ENCODE measurements at places on chromosomes 5 and 9.

- no peak for DNase-seq
Observed at GRCh38 chr9:134040781-134041648, 15.7 kb downstream of the BRD3OS start.

- DNase-seq, result no peak
Observed at GRCh38 chr5:159663986-159664385, 252.3 kb upstream of the ADRA1B start.

DNA sequence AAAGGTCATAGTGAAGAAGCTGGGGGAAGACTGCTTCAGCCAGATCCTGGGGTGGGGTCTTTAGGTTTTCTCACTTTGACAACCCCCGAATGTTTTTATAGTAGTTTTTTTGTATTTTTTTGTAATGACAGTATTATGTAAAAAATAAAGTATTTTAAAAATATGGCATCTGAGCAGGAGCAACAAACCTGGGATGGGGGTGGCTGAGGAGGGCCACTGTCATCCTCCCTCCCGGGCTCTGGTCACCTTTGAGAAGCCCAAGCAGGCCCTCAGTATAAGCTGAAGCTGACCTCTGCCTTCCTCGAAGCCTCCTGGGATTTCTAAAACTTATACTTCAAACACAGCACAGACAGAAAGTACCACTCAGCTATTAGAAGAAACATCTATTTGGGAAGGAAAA, 8.7 kb downstream of the DNAJB5 start:
- DNase-seq, result no peak

GRCh38 chr9:130940693-130941576, 1.9 kb upstream of the FIBCD1 start:
- peak; percentile 34 for DNase-seq

GRCh38 chr5:179267071-179267670, 78.1 kb downstream of the ADAMTS2 start:
- DNase-seq, result no peak

- no peak for DNase-seq
Observed at GRCh38 chr9:73541923-73542322, 390.3 kb downstream of the ANXA1 start.

GRCh38 chr5:8884029-8884428, 661.8 kb downstream of the SEMA5A start:
- no peak for DNase-seq

GRCh38 chr5:14946815-14947620, 75.4 kb upstream of the ANKH start:
- no peak for DNase-seq

DNA sequence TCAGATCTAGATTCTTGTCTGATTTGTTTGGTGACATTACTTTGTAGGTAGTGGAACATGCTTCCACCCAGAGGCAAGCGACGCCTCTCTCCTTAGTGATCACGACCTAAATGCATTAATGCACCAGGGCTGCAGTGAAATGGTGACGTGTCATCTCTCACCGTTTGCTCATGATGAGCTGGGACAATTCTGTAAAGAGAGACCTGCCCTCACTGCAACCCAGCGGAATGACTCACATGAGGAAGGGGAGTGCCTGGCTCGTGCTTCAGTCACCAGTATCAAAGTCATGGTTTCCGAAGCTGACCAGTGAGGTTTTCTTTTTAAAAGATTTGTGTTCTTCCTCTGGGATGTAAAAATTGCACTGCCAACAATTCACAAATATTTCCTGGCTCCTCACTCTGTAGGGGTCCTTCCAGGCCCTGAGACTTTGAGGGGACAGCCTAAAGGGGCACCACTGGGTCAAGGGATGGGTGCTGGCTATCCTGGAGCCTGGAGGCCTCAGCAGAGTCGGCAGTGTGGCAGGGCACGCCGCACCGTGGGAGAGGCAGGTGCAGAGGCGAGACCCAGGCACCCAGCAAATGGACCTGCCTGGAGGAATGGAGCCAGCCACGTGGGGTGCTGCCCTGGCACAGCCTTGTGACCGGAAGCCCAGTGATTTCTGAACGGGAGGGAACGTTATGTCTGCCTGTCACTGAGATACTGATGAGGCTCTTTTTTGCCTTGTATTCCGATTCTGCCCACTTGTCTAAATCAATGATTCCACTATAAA, 17.3 kb downstream of the QSOX2 start:
- DNase-seq, result no peak

DNA sequence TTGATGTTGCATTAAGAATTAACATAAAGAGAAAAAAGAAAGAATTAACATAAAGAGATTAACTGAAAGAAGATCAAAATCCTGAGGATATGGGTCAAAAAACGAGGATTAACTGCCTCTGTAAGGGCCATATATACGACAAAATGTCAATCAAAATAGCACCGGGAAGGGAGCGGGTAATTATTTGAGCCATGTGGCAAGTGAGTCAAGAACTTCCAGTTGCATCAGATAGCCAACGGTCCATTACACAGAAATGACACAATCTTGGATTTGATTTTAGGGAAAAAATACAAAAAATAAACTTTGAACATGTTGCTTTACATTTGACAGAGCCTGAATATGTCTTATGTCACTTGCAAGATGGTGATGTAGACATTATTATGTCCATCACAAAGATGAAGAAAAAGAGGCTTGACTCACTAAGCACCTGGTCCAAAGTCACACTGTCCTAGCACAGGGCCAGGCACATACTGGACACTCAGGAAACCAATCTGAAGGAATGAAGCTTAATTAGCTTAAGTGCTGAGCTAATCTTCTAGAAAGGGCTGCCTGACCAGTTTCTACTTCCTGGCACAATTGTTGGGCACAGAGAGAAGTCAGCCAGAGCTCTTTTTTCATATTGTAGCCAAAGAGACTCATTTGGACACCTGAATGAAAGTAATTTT, 273.2 kb upstream of the PAPPA start:
- DNase-seq, result no peak

GRCh38 chr5:32754284-32754683, 43.2 kb downstream of the NPR3 start:
- no peak for DNase-seq

DNA sequence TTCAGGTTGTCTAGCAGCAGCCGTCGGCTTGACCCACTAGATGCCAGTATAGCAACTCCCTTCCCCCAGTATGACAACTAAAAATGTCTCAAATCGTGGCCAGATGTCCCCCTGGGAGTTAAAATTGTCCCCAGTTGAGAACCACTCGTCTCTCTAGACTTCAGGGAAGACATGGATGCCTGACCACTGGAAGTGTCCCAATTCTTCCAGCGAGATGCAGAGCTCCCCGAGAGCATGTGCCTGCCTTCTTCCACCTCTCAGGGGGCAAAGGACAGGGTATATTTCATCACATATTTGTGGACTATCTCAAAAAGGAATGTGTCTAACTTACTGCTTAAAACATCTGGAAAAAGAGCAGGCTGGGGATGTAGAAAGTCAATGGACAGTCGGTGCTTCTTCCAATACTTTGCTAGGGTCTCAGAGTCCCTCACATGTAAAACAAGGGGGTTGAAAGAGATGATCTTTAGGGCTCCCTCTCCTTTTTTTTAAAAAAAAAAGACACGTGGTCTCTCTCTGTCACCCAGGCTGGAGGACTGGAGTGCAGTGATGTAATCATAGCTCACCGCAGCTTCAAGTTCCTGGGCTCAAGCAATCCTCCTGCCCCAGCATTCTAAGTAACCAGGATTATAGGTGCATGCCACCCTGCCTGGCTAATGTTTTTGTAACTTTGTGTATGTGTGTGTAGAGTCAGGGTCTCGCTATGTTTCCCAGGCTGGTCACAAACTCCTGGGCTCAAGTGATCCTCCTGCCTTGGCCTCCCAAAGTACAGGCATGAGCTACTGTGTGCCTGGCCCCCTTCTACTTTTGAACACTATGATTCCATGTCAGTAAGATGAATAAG, 190.6 kb downstream of the DAB2IP start:
- no peak for DNase-seq

GRCh38 chr5:55894135-55894534, 43.0 kb downstream of the IL31RA start:
- no peak for DNase-seq

DNA sequence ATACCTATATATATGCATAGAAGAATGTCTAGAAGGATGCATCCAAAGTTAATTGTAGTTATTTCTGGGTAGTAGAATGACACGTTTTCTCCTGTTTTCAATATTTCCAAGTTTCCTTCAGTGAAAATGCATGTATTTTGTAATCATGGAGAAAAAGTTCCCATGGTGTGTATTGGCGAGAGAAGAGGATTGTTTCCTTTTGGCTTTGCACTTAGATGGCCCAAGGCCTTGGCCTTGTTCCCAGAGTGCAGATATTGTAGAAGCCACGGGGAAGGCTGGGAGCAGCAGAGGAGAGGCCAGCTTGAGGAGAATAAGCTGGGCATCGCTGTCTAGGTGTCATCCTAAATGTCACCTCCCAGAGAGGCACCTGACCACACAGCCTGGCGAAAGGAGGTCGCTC, 44.0 kb downstream of the IRF1 start:
- no peak for DNase-seq

- no peak for DNase-seq
Observed at GRCh38 chr9:118366228-118366627, 662.0 kb downstream of the TLR4 start.

DNA sequence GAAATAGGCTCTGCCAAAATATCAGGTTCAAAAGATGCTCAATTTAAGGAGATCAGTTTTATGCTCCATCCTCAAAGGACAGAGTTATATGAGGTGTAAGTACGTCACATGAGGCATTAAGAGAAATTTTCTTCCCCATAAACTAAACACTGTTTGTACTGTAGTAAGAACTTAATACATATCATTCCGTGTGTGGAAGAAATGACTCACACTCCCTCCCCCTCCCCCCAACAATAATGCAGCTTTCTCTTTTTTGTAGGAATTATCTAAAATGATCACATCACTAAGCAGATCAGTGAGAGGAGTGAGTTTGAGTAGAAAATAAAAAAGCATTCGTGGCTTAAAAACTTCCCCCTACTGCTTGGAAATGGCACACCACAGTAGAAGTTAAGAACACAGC, 2.2 kb downstream of the CDH12 start:
- no peak for DNase-seq

DNA sequence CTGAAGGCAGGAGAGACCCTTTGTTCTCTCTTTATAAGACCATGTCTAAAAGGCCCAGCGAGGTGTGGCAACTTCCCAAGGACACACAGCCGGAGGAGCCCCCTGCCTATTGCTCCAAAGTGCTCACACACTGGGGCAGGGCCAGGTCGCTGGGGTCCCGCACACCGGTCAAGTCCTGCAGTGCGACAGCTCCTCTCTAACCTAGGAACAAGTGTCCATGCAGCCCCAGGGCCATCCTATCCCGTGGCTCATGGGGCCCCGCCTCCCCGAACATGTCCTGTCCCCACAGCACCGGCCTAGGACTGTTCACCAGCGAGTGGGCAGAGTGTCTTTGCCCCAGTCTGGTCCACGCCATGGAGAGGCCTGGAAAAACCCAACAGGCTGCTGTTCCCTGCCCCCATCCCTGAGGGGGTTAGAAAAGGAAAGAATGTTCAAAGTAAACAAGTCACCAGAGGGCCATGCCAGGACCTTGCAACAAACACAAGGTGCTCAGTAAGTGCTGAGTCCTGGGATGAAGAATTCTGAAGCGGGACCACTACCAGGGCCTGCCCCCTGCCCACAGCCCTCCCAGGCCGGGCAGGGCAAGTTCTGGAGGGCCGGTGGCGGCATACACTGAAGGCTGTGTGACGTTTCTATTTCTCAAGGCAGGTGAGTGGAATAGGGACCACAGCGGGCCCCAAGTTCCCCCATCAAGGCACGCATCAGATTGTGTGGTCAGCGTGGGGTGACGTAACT, 938 bp downstream of the NINJ1 start:
- no peak for DNase-seq

GRCh38 chr9:93090091-93090655, 5.8 kb upstream of the CARD19 start:
- DNase-seq, result no peak

GRCh38 chr5:80069918-80070318, 34.8 kb downstream of the THBS4 start:
- DNase-seq, result no peak

DNA sequence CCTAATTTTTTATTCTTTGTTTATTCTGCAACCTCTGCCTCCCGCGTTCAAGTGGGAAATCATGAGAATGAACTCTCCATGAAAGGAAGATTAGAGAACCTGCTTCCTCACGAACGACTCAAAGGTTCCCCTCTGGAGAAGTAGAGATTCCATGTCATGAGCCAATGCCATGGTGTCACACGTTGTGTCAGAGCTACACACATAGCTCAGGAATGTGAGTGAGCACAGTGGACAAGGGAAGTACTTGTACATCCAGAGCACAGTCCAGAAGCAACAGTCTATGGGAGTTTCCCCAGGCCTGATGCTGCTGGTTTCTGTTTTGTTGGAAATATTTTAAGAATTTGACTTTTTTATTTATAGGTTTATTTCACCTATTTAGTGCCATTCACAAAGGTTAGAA, 26.8 kb upstream of the PPP2CA start:
- no peak for DNase-seq

DNA sequence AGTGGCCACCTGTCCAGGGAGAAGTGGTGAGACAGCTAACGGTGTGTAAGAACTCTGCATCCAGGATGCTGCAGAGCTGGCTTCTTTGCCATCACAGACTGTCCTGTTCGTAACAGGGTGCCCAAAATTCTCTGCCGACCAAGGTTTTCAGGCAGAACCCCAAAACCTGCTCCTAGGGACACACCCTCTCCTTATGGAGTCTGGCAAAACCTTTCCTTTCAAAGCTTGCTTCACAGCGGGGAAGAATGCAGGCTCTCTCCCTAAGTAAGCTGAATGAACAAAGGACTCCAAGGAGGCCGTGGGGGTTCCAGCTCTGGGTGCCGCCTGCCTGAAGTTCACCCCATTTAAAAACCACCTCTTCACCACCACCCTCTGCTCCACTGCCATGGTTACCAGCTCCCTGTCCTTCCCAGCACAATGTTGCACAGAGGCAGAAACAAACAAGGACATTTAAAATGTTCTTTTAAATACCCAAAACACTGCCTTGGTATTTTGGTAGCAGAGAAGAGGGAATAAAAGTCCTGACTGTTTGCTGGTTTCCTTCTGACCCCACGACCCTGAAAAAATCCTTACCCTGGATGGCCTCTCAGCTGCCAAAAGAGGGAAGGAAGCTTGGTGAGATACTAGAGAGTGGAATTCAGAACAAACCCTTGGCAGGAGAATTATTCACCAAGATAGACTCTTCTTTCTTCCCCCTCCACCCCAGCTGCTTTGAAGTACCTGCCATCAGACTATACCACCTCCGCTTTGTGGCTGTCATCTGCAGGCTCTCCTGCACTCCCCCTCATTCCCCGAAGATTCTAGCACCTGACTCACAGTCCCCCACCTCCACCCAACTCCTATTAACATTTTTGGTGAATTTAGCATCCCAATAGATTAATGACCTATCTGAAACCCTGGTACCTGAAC, 7.1 kb upstream of the KLF9 start:
- no peak for DNase-seq

DNA sequence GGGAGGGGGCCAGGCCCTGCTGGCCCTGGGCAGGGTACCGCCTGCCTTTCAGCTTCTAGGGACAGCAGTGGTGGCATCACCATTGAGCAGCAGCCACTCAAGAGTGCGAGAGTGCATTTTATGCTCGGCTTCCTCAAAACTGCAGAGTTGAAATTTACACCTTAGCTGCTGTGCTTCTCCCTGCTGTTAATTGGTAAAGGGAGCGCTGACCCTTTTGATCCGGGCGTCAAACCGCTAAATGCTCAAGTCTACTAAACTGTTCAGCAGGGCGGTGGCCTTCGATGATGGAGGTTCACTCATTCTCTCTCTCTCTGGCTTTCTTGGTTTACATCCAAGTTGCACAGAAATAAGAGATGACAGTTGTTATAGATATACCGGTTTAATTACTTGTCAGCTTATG, 368.6 kb upstream of the IRX2 start:
- no peak for DNase-seq

All from stimulated activated CD8-positive, alpha-beta memory T cell treated with anti-CD3 and anti-CD28 coated beads, Interleukin-15, amount 100 ng/mL, for 48 hours (primary cell).